HuH-7 (cell line): ENCODE measurements at places on chromosomes 3 and 15.
A peak's percentile ranks its signal among the peaks of the same experiment; 100 is the strongest.

GRCh38 chr3:72386327-72387000 is 461.8 kb downstream of the SHQ1 start:
- DNase-seq = no peak

GRCh38 chr3:29466442-29466841 is 185.6 kb downstream of the RBMS3 start:
- DNase-seq = no peak

DNA sequence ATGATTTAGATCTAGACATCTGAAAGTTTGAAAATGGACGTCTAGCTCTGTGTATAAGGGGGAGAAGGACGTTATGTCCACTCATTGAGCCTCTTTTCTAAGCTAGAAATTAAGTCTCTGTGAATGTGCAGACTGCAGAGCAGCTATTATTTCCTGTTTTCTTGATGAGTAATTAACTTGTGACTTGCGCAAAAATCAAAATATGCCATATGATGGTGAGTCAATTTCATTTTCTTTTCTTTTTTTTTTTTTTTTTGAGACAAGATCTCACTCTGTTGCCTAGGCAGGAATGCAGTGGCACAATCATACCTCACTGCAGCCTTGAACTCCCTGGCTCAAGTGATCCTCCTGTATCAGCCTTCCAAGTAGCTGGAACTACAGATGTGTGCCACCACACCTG is 14.1 kb downstream of the LACTB start:
- no peak for DNase-seq

DNA sequence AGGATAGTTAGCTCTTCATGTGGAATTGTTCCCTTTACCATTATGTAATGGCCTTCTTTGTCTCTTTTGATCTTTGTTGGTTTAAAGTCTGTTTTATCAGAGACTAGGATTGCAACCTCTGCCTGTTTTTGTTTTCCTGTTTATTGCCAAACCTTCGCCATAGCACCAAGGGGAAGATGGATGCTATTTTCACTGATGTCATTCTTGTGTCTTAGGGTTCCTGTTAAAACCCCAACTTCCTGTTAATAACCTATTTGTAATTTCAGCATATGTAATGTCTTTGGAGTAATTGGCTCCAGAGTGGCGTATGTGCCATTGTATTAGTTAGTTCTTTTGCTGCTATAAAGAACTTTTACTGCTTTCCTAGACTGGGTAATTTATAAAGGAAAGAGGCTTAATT is 10.8 kb downstream of the SAMMSON start:
- no peak for DNase-seq

GRCh38 chr15:48493084-48493762 is 152.3 kb downstream of the FBN1 start:
- DNase-seq = no peak

GRCh38 chr3:83956431-83956830 is 1002.4 kb upstream of the CADM2 start:
- no peak for DNase-seq

DNA sequence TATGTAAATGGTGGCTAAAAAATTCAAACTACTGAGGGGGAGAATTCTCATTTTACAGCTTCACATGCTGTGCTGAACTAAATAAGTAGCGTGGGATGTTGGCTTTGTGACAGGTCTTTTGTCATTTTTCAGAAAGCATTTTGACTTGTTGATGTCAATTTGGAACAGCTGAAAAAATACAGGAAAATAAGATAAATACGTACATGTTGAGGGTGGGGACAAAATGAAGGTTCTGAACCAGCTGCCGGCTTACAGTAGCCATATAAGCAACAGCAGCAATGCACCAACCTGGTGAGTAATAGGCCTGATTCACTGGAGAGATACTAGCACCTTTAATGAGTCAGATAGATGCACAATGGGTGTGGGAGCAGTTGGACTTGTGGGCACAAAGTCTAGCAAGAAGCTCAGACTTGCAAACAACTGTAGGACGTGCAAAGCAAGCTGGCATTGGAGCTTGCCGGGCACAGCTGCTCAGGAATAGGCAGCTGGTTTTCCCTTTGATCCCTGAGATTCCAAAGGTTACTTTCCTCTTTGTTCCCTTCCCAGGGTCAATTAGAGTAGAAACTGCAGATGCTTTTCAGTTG is 12.9 kb downstream of the B3GNT5 start:
- DNase-seq = no peak

DNA sequence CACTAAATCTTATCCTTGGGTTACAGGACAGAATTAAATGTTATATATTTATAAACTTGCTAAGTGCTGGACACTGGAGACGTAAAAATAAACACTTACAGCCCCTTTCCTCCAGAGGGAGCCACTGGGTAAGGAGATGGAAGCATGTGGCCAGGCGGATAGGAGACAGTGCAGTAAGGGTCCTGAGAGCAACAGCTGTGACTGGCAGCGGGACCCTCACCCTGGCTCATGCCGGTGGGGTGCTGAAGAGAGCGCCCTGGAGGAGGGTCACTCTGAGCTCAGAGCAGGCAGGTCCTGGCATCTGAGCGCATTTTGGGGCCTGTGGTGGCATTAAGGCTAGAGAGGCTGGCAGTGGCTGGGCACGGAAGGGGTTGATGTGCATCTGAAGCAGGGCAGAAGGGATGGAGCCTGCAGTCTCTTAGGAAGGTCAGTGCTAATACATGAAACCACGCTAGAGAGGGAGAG is 16.0 kb downstream of the SEC61A1 start:
- DNase-seq = peak; percentile 77

DNA sequence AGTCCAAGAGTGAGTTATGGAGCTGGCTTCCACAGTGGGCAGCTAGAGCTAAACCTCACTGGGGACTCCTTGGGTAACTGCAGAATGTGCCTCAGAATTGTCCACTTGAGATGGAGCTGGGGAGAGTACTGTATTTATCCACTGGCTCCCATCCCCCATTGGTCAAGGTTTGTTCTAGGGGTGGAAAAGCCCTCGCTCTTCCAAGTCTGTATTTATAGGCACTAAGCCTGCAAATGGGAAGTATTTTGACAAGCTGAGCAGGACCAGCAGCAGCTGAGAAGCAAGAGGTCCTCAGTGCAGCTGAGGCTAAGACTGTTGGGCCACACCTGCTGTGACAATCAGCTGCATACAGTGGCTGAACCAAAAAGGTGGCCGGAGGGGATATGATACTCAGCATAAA is 5.8 kb downstream of the USP13 start:
- DNase-seq = no peak

- no peak for DNase-seq
These were observed 21.9 kb downstream of the GABRA5 start for GRCh38 chr15:26888761-26889160.

- DNase-seq = no peak
These were observed 254.1 kb upstream of the CTDSPL start for GRCh38 chr3:37607604-37608003.

GRCh38 chr3:145721273-145721805 is 439.6 kb downstream of the PLOD2 start:
- DNase-seq = no peak

GRCh38 chr3:105527535-105527934 is 160.8 kb downstream of the ALCAM start:
- DNase-seq = no peak

GRCh38 chr3:51099794-51100535 is 285.1 kb upstream of the MANF start:
- DNase-seq = peak; percentile 44

- DNase-seq = no peak
These were observed 13.7 kb upstream of the HEG1 start for GRCh38 chr3:125069452-125069851.

- no peak for DNase-seq
These were observed 58.5 kb downstream of the LIPC start for GRCh38 chr15:58490086-58490887.

DNA sequence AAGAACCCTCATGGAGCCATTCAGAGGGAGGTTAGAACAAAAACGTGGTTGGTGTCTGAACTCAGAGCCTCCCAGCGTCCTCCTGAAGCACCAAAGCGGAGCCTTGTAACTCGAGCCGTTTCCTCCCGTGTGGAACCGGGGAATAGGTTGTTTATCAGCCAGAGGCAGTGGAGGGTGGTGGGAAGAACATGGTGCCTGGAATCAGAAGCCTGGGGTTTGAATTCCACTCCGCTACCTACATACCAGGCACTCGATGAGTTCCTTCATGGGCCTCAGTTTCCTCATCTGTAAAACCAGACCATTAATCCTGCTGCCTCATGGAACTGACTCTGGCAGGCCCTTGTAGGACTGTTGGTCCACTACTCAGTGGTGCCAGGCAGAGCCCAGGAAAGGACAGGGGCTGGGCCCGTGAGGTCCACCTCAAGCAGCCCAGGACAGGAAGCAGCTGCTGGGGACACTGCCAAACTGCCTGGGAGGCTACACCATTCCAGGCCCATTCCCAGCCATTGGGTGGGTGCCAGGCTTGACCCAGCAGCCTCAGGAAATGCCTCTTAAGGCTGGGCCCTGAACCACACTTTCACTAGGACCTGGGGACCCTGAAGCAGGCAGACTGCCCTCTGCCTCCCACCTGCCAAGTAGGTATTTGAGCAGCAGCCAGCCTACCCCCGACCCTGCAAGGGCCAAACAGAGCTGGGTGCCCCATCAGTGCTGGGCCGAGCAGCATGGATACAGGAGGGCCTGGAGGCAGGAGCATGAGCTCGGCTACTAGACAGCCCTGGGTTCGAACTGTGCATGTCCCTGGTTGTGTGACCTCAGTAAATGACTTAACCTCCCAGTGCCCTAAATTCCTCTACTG is 33.4 kb downstream of the PRKCD start:
- no peak for DNase-seq

GRCh38 chr3:89522155-89522554 is 414.7 kb downstream of the EPHA3 start:
- DNase-seq = no peak
